ENCODE measurements at places on chromosomes 3 and 15. TPM values are rescaled to one million over a fixed set of nuclear protein-coding genes. Genes with fewer than 3 reads are reported as not detected.

DNA sequence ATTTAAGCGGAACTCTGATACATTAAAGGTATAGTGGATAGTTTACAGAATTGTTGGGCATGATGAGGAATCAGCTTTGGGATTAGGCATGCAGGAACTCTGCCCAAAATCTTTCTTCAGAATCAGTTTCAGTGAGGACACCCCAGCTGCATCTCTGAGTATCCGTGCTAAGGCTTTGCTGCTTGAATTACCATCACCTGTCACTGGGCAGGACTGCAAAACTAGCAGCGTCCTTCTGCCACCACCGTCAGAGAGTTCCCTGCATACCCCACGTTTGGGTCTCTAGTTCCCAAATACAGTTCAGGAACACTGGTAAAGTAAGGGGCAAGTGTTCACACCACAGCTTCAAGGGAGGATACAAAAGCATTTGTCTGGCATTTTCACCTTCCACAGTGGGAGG is 164.6 kb upstream of the ARHGEF26 start:
- DNase-seq, result no peak

- DNase-seq, result no peak
Measured at GRCh38 chr3:51887620-51888019, 12.2 kb upstream of the IQCF5 start.

DNA sequence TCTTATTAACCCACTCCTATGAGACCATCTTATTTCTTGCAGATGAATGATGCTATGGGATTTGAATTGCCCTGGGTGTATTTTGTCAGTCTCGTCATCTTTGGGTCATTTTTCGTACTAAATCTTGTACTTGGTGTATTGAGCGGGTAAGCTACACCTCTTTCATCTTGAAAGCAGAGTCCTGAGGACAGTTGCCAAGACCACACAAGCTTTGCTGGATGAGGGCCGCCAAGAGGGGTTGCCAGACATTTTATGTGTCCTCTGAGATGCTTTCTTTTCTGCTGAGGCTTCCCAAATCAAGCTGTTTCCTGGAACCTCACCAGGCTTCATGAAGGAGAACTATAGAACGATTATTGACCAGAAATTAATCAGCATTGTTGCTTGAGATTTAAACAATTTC is 173.2 kb downstream of the CHDH start:
- no peak for DNase-seq

DNA sequence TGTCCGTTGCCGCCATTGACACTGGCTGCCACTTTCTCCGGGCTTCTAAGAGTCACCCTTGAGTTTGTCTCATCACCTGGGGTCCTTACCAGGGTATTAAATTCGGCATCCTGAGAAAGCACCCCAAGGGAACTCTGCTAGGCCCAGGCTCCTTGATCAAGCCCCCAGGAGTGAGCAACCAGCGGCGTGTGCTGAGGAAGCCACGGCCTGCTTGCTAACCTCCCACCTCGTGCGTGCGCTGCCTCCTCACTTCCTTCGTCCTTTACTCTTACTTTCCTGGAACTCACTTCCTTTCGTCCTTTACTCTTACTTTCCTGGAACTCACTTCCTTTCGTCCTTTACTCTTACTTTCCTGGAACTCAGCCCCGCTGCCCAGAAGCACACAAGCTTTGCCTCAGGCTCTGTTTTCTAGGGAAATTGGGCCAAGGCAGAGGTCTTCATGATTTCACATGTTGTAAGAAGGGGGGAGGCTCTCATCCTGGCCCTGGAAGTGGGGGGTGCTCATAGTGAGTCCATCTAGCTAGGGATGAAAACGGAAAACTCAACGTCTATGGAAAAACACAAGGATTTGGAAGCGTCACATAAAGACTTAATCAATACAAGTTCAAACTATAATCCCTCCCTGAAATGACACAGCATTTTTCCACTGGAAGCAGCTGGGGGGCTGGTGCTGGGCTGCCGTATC is 36.7 kb upstream of the BDH1 start:
- DNase-seq, result no peak

DNA sequence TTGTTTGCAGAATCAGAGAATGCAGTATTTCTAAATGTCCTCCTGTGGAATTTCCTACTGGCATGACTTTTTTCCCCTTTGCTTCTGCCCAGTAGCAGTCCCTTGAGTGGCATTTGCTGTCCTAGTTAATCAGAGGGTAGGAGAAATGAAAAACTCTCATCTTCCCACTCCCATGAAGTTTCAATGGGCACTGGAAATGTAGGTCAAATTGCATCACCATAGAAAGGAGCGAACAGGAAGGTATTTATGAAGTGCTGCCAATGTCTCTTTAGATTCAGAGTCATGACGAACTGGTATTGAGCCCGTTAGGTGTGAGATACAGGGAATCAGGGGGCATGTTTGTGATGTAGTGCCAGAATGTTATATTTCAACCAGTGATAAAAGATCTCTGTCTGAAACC is 23.2 kb downstream of the ATXN7 start:
- no peak for DNase-seq

DNA sequence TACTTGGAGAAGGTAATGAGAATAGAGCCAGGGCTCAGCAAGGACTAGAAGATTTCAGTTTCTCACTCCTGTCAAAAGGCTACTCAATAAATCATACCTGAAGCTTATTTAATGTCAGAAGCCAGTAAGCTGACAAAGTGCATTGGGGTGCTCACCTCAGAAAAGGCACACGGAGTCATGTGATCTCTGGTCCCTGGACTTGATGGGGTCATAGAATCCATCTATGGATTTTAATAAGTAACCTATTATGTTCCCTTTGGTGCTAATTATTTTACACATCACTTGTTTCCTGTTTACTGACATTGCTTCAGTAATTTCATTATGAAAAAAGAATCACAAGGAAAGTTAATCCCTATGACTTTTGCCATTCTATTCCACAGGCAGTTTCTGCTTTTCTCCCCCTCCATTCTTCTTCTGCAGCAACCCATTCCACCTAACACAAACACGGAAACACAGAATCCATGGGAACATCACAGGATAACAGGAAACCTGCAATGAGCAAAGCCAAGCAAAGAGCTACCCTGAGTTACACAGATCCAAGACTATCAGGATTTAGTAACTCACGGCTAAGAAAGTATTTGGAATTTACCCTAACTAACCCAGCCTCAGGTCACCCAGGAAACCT is 159.6 kb downstream of the MEIS2 start:
- DNase-seq, result no peak

- DNase-seq, result no peak
Measured at GRCh38 chr15:59904450-59905135, 99.5 kb upstream of the FOXB1 start.

DNA sequence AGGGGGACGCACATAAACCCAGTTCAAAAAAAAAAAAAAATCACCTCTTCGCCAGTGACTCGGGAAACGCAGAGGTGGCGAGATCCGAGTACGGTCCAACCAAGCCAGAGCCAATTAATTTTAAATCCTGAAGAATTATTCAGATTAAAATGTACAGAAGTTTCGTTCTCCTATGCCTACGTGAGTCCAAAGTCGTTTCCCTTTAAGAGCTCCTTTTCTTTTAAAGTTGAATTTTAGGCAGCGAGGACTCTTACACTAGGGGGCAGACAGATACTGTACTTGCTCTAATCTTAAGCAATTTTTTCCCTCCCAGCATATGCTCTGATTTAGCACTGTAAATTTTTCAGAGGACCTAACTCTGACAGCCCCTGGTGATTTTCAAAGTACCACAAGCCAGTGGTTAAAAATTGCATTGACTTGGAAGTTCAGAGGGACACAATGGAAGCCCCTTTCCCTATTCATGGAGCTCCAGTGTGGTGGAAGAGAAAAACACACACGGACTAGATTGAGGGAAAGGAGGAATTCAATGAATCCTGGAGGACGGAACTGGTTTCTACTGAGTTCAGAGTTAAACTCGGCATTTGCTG is 3.3 kb upstream of the NR2F2 start:
- DNase-seq, result peak; percentile 72

- no peak for DNase-seq
Measured at GRCh38 chr3:17931131-17931530, 188.7 kb upstream of the TBC1D5 start.

- no peak for DNase-seq
Measured at GRCh38 chr15:58283302-58283701, 145.1 kb downstream of the AQP9 start.

- no peak for DNase-seq
Measured at GRCh38 chr3:16490062-16490619, 23.4 kb downstream of the RFTN1 start.

GRCh38 chr3:100047455-100048141 is 66.7 kb downstream of the FILIP1L start:
- DNase-seq, result peak; percentile 37

DNA sequence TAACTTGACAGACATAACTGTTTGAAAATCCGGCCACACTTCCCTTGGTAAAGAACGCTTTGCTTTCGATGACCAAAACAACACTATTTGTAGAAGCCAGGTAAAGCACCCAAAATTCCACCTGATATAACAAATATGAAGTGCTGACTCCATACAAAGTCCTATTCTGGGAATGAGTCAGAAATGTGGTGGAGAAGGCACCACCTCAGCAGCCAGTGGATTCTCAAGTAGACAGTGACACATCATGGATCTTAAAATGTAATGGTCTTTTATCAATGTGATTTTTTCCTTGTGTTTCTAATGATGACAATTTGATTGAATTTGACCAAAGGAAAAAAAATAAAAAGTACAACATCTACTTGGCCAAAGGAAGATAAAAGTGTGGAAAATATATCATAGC is 135.0 kb upstream of the WNT5A start:
- no peak for DNase-seq

GRCh38 chr3:39515681-39516441 is 48.4 kb downstream of the MOBP start:
- no peak for DNase-seq

DNA sequence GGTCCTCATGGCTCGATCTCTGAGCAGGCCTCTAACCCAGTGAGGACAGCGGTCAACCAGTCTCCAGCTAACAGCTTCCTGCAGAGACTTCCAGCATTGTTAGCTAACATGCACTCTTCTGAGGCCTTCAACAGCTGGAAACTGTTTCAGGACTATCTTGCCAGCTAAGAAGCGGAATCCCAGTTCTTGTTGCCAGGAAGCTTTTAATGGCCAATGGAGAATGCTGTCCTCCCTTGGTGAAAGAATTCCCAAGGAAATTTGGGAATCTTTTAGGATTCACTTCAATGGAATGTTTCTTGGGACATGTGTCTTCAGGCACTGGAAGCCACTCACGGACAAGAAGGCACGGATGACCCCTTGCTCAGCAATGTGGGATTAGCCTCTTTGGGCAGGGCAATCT is 91.7 kb downstream of the CEMIP start:
- DNase-seq, result no peak

GRCh38 chr3:139517321-139518065 is 22.0 kb downstream of the RBP1 start:
- no peak for DNase-seq

DNA sequence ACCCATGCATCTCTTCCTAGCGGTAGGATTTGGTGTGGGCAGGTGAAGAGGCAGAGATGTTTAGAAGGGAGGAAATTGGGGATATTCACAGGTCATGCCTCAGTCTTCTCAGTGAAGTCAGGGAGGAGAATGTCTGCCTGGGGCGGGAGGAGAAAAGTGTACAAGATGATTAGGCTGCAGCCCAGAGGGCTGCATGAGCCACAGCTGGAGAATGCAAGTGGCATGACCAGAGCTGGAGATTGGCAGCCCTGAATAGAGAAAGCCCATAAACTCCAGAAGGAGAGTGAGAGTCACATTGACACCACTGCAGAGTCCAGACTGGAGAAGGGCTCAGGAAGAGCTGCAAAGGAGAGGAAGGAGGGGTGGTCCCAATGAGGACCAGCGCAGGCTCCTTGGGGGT is 22.6 kb downstream of the PDHB start:
- no peak for DNase-seq

- DNase-seq, result no peak
Measured at GRCh38 chr3:195181113-195181498, 89.9 kb downstream of the XXYLT1 start.

DNA sequence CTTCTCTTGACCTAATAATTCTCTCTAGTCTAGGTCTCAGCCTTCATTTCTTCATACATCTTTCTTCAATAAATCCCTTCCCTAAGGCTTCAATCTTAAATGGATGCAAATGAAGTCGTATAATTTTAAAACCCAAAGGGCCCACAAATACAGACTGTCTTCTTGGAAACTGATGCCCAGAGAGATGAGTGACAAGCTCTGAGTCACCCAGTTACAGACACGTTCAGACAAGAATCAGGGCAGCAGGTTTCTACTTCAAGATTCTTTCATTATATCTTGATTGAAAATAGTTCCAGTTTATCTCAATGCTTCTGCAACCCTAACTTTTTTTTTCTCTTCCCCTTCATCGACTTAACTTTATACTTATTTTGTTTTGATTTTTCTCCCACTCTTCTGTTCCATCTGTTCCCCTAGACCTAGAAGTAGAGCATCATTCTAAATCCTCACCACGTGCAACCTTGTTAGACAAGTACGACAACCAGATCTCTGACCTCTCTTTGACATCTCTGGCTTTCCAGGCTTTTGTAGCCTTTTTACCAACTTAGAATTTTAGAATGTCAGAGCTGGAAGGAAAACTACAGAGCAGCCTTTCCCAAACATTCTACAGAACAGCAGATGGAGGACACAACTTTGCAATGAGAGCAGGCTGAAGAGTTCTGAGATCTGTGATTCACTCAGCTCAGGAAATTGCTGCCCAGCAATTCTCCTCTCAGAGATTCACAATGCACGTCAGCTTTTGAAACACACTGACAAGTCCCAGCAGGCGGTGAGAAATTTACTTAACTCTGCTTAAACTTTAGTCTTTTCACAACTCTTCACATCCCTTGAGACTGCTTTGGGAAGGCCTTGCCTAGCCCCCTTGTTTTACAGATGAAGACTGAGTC is 25.3 kb downstream of the NCEH1 start:
- DNase-seq, result no peak

DNA sequence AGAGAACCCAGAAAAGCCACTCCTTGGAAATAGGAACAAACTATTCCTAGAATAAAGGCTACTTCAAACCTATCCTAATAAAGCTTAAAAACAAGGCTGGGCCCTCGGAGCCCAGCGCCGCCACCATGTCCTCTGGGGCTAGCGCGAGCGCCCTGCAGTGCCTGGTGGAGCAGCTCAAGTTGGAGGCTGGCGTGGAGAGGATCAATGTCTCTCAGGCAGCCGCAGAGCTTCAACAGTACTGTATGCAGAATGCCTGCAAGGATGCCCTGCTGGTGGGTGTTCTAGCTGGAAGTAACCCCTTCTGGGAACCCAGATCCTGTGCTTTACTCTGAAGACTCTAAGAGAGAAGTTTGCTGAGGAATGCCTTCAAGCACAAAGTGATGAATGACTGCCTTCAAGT is 63.2 kb downstream of the ADAM10 start:
- no peak for DNase-seq

GRCh38 chr3:58111513-58112184 is 99.1 kb downstream of the DNASE1L3 start:
- peak; percentile 91 for DNase-seq

- no peak for DNase-seq
Measured at GRCh38 chr3:65576228-65576627, 462.5 kb downstream of the MAGI1 start.

- no peak for DNase-seq
Measured at GRCh38 chr3:114449271-114450007, 155.6 kb downstream of the TIGIT start.

TMEM44 gene
- total RNA-seq, result 34.1 TPM

CYP11A1 gene
- 0.60 TPM for total RNA-seq

FANCD2OS gene
- not detected for total RNA-seq

EDEM1 gene
- 45.4 TPM for total RNA-seq

METTL6 gene
- total RNA-seq, result 13.7 TPM

ERICH6 gene
- total RNA-seq, result not detected

AADAC gene
- total RNA-seq, result 0.35 TPM

Measured in mucosa of descending colon (tissue), 3 donors.